ENCODE measurements at places on chromosomes 16 and 17.

DNA sequence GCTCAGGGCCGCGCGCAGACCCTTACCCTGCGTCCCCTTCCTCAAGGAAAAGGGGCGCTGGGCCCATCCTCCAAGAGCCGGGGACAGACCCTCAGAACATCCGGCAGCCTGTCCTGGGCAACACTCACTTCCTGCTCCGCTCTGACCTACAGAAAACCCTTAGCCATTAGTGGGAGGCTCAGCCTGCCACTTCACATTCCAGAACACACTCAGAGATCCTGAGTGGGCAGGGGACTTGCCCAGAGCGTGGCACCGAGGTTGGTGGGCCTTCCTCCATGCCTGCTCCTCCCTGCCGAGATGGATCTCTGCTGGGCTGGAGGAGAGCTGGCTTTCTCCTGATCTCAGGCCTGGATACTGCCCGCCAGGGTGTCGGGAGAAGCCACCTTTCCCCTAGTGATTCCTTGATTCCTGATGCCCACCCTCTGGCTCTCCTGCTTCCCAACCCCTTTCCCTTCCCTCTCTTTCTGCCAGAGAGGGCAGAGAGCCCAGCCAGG, 1.5 kb downstream of the SCARF1 start:
- no peak for DNase-seq

DNA sequence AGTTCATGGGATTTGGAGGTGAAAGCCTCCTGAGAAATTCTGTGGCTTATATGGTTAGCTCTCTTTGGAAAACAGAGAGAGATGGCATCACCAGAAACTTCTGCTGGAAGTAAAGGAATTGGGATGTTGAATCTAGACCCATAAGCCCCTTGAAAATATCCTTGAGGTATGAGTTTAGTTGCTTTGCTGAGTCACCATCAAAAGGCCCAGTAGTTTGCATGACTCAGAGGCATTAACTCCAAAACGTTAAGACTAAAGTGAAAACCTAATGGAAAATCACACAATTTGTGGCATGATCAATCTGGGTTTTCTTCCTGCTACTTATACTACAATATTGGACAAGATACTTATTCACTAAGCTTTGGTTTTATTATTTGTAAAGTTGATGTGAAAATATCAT, 349.2 kb upstream of the SALL1 start:
- no peak for DNase-seq

- no peak for DNase-seq
Observed at GRCh38 chr17:77233635-77234334, 93.0 kb downstream of the SEC14L1 start.

DNA sequence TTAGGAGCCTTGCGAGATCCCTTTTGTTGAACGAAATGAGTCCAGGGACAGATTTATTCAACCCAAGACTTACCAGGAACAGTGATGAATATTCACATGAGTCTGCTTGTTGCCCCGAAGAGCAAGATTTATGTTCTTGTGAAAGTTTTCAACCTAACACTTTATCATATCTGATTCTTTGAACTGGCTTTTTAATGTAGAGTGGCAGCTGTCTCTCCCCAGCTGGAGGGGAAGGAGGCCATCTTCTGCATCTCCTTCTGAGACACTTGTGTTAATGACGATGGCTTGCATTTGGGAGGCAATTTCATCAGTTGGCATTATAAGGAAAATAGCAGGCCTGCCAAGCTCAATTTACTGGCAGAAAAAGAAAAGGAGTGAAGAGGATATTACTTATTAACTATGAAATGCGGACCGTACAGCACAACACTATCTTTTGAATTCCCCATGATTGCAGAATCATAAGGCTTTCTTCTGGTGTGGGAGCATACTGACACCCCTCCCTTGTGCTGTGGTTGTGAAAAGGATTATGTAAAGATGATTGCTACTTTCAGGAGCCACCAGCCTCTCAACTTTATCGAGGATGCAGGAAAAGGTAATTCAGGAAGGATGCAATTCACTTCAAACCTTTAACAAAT, 35.7 kb downstream of the SMARCE1 start:
- DNase-seq, result no peak

DNA sequence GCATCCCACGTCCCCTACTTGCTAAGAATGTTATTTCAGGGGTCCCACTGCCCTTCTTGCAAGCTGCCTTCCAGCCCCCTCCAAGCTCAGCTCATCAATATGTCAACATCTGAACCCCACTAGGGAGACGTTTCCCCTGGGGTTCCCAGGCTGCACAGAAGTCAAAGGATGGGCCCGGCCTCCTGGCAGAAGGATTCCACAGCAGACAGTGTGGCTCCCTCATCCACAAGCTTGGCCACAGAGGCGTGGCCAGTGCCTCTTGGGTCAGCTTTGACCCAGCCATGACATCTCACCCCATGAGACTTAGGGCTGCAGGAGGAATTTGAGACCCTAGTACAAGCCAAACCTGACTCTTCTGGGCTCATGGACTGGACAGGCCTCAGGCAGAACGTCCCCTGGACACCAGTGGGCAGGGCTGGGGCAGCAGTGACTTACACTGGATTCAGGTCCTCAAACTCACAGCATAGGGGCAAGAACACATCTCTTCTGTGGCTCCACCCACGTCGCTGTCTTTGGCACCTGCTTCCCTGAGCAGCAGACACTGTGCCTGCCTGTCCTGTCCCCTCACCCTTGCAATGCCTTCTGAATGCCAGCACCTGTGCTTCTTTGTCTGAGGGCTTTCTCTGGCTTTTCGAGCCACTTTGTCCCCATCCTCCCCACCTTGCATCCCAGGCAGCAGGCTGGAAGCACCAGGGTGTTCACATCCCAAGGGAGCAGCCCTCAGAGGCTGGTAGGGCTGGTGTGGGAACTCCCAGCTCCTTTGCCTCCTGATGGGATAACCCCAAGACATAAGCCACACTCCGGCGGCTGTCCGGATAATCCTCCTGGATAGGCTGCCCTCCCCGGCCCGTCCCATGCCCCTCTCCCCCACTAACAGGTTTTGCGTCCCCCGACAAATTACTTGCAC, 56.0 kb upstream of the ENPP7 start:
- no peak for DNase-seq

DNA sequence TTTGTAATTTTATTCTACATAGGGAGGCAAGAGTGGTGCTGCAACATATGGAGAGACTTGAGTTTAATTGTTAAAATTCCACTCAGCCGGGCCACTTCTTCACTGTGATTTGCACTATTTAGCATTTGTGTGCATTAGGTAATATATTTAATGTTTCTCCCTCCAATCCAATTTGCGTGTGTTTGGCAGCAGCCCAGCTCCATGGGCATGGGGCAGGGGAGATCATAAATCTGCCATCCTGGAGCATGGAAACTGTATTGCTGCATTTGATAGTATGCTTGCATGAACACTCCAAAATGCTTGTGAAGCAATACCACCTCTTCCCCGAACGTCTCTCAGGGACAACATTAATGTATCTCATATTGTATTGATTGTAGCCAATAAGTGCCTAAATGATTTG, 339.1 kb upstream of the RBFOX1 start:
- DNase-seq, result no peak

DNA sequence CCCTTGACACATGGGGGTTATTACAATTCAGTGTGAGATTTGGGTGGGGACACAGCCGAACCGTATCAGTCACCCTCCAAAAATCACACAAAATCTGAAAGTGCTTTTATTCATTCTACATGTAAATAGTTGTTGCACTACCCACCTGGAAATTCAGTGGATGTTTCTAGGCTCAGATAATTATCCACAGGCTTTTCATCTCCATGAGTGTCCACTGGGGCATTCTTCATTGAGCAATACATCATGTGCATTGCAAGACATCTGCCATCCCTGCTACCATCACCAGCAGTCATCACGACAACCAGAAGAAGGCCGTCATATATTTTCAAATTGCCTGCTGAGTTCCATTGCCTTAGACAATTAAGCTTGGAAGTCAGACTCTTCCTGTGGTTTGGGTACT, 330.8 kb downstream of the WWOX start:
- DNase-seq, result no peak

- no peak for DNase-seq
Observed at GRCh38 chr16:53904533-53904932, 200.6 kb downstream of the FTO start.

DNA sequence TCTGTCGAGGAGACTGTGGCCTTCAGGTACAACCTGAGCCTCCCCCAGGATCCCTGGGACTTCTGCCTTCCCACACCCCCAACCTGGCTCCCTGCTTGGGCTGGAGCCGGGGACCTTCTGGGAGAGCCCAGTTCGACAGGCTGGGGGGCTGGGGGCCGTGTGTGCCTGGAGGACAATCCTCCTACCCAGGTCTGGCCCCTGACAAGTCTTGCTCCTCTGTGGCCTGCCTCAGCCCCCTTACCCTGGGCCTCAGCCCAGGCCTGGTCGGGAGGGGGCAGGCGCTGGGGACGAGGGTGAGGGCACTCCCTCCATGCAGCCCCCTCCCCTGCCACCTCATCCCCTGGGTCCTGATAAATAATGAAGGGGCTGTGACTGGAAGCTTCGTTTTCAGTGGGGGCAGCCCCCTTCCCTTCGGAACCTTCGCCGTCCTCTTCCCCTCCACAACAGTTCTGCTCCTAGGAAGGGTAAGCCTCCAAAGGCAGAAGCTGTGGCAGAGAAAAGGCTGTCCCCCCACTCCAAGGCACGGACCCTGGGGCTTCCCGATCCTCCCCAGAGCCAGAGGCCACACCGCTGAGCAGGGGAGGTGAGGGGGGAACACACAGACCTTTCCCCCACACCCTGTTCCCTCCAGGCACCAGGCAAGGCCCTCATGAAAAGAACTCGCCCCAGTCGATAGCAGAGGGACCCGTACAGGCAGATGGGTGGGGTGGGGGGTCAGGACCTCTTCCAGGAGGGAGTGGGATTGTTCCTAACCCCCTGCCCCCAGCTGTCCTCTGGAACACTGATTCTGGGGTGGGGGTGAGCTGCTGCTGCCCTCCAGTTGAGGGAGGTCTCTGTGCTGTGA, 5.0 kb upstream of the BAHCC1 start:
- no peak for DNase-seq

- DNase-seq, result no peak
Observed at GRCh38 chr16:5354645-5355044, 257.1 kb upstream of the EEF2KMT start.

- DNase-seq, result no peak
Observed at GRCh38 chr17:55768936-55769624, 18.2 kb downstream of the PCTP start.

- no peak for DNase-seq
Observed at GRCh38 chr17:82079001-82079677, 13.5 kb upstream of the DUS1L start.

DNA sequence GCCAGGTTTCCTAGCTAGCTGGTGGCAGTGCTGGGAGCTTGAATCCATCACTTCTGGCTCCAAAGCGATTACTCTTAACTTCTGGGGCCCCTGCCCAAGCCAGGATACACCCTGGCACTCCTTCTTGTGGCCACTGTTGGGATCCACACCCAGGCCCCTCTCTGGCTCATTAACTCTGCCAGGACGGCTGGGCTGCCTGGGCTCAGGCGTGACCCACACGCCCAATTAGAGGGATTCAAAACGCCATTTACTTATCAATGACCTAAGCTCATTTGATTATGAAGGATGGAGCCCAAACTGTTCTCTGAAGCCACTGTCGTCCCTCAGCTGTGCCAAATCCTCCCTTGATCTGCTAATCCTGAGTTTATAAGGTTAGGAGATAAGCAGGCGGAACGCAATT, 79.7 kb upstream of the BRD7 start:
- DNase-seq, result no peak

DNA sequence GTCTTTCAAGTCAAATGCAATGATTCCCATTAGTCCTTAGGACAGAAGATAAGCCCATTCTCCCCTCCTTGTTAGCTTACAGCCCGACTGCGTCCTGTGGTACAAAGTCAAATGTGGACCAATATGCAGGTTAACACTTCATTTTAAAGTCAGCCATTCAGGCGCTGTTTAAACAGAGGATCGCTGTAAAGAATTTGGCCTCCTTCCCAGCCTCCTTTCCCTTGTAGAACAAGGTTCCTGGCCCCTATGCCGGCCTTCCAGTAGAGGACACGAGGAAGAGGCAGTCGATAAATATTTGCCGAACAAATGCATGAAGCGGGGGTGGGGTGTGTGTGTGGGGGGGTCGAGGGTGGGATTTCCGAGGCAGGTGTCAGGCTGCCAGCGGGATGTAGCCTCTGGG, 4.3 kb downstream of the SDK2 start:
- DNase-seq, result peak; percentile 96

DNA sequence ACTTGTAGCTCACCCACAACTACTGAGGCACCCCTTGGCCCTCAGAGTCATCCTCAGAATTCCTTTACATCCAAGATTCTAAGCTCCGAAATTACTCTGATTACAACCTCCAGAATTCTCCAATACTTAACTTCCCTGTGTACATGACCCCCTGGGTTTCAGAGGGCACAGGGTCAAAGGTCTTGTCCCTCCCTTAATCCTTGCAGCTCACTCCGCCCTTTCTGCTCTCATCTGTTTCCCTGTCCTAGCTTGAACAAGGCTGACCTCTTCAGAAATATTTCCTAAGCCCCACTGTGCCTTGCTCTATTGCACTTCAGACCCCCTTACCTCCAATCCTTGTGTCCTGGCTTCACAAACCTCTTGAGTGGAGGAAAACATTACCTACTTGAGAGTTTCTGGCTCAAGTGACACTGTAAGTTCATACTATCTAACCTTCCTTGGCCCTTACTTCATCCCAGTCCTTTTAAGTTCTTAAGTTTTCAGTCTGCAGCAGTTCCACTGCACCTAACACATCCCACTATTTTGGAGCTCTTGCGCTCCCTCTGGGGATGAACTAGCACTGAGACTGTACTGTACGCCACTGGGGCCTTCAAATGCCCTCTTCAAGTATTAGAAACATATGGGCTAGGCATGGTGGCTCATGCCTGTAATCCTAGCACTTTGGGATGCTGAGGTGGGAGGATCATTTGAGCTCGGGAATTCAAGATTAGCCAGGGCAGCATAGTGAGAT, 6.2 kb downstream of the N4BP1 start:
- DNase-seq, result no peak

DNA sequence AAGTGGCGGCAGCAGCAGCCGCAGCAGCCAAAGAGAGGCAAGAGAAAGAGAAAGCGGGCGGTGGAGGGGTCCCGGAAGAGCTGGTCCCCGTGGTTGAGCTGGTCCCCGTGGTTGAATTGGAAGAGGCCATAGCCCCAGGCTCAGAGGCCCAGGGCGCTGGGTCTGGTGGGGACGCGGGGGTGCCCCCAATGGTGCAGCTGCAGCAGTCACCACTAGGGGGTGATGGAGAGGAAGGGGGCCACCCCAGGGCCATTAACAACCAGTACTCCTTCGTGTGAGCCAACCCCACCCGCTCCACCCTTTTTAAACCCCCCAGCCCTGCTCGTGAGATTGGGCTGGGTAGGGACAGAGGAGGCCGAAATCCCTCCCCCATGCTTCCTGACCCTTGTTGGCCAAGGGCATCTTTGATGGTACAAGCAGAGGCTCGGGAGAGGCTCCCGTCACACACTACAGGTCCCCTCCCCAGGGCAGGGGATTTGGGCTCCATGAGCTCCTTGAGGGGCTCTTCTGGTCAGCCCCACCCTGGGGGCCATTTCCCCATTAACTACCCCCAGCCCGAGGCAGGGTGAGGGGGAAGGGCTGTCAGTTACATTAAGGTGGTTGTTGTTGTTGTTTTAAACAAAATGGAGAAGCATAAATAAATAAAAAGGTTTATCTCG, 4.6 kb upstream of the ATP2A1 start:
- no peak for DNase-seq

All from NCI-H1092 treated with DMSO at 0.1 percent for 48 hours (cell line).